ENCODE measurements at places on chromosomes 2 and 18.

DNA sequence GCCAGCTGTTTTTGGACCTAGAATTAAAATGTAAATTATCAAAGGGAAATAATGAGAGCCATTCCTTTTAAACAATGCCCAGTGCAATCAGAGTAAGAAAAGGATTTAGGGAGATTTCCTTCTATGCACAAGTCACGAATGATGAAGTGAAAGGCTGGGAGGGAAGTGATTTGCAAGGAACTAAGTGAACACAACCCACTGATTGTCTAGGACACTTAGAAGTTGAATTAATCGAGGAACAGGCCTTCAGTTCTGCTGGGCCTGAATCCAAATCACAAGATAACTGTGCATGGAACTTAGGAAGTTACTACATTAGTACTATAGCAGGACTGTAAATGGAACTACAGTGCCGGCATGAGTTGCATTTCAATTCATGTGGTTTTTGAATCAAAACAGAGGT, 17.7 kb downstream of the MAP2 start:
- no peak for DNase-seq

DNA sequence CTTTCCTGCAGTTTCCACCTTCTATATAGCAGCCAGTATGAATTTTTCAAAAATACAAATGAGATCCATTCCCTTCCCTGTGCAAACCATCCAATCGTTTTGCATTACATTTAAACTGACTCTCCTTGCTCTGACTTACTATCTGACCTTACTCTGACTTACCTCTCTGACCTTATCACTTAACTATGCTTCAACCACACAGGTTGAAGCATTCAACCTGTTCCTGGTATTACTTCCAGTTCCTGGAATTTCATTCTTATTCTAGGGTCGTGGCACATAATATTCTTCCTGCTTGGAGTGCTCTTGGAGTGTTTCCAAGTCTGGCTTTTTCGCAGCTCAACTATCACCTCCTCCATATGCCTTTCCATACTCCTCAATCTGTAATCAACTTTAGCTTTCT, 850.6 kb upstream of the CHAC2 start:
- DNase-seq: no peak

DNA sequence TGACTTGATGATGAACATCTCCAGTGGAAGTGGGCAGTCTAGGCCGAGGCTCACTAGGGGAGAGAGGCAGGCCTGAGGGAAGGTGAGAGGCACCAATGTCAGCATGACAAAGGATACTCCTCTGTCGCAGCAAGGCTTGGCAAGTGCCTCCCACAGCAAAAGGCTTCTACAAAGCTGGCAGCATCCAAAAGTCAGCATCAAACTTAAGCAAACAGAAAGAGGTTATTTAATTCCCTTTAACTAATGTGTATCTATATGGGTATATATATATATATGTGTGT, 41.6 kb downstream of the NIFK start:
- DNase-seq: no peak

DNA sequence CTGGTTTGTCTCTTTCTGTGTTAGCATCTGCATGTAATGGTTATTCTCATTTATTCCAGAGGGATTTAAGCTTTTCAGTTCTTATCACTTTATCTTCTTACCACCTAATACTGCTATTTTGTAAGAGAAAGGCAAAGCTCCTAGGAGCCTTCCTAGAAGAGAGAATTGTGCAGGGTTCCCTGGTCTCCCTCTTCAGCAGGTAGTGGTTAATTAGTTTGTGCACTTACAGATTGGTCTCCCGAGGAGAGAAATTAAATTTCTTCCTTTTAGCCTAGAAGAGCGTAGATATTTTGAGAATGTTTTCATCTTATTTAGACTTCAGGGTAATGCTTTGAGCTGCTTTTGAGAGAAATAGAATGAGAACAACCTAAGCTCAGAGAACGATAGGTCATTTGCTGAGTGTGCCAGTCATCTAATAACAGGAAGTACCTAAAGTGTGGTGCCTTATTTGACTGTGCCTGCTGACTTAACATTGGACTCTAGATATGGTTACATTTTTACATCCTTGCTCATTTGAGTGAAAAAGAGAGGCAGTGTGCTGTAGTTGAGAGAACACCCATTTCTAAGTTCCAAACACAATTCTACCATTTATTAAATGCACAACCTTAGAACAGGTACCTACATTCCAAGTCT, 651.4 kb downstream of the STK39 start:
- DNase-seq: no peak

GRCh38 chr2:156465573-156465972, 29.4 kb downstream of the GPD2 start:
- no peak for DNase-seq

DNA sequence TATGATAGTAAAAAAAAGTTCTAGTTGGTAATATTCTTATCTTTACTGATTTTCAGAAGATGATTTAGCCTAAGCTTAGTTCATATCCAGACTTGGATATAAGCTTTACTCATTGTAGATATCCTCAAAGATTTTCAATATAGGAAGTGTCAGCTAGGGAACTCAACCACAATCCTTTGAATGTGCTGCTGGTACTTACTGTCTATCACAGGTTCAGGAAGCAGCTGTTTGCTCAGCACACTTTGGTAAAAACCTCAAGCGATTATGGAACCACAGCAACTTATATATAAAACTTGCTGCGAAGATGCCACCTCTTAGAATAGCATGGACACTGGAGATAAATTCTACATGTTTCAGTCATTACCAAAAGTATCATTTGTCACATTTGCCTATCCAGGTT, 60.1 kb upstream of the TNFRSF11A start:
- DNase-seq: no peak

DNA sequence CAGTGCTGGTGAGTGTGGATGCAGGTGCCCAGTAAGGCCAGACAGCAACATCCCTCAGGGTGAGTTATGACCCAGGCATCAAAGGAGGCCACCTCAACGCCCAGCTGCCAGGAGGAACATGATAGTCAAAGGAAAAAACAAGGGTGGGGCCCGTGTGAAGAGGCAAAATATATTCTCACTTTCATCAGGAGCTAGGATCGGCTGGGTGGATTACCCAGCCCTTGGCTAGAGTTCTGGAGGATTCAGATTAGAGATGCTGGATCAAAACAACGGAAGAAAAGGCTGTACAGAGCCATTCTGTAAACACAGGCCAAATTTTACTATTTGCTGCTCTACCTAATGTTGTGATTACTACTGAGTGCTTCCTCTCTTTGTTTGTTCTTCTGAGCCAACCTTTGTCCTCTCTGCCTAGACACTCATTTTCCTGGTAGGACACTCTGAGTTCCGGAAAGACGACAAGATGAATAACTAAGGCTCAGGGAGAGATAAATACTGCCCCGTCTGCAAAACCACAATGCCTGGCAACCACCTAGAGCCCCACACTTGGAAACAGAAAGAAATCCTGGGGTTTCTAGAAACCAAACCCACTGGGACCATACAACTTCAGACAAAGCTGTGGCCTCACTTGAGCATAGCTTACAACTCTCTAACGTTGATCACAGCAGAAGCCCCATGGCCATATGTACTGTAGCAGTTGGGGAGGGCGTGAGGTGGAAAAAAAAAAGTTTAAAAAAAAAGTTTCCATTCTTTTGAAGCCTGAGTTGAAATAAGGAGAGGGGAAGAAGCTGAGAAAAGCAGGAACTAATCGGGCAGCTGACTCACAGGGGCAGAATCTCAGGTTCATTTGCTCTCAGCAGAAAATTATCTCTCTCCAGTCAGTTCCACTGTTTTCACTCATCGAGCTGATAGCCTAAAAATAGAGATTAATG, 17.8 kb upstream of the PMAIP1 start:
- DNase-seq: no peak

- no peak for DNase-seq
These were observed 23.9 kb upstream of the GNAL start for GRCh38 chr18:11665146-11665545.

GRCh38 chr2:177724398-177725287, 332.1 kb downstream of the AGPS start:
- peak; percentile 26 for DNase-seq

Measured in activated CD4-positive, alpha-beta T cell treated with anti-CD3 and anti-CD28 coated beads, Interleukin-2, amount 50 U/mL, for 1 hour (primary cell).